ENCODE measurements at places on chromosomes 16 and 17. TPM values are rescaled to one million over a fixed set of nuclear protein-coding genes. Genes with fewer than 3 reads are reported as not detected.

The KRT12 gene
- total RNA-seq = not detected

The CCL3 gene
- total RNA-seq = 51.5 TPM

The CES3 gene
- total RNA-seq = 0.80 TPM

The MARVELD3 gene
- total RNA-seq = not detected

The KRT222 gene
- 0.22 TPM for total RNA-seq

The MYL4 gene
- not detected for total RNA-seq

The CSH1 gene
- not detected for total RNA-seq

The CA5A gene
- total RNA-seq = not detected

The HOXB5 gene
- not detected for total RNA-seq

The ZNF205 gene
- total RNA-seq = 0.35 TPM

The RAPGEFL1 gene
- 5.1 TPM for total RNA-seq

The OR1F1 gene
- not detected for total RNA-seq

The PTRH2 gene
- 52.7 TPM for total RNA-seq

The TP53TG3F gene
- total RNA-seq = not detected

The FOXJ1 gene
- 7.5 TPM for total RNA-seq

The MYH1 gene
- not detected for total RNA-seq

Data from activated naive CD8-positive, alpha-beta T cell treated with anti-CD3 and anti-CD28 coated beads for 36 hours (primary cell).